ENCODE measurements at places on chromosomes 4 and X. TPM values are rescaled to one million over a fixed set of nuclear protein-coding genes. Genes with fewer than 3 reads are reported as not detected.

Gene ATOH1
- total RNA-seq = not detected

Gene MAOA
- total RNA-seq = 9.6 TPM

Gene LDB2
- 543 TPM for total RNA-seq

Gene PRRG1
- 2.2 TPM for total RNA-seq

Gene LRP2BP
- 0.38 TPM for total RNA-seq

Gene SNCA
- total RNA-seq = 0.23 TPM

Gene TCP11X2
- not detected for total RNA-seq

Gene REST
- total RNA-seq = 9.9 TPM

Gene GAGE12J
- total RNA-seq = not detected

Gene ADRA2C
- total RNA-seq = 1.4 TPM

Gene NPY2R
- total RNA-seq = not detected

Gene ELF4
- total RNA-seq = 4.4 TPM

Gene CYSLTR1
- not detected for total RNA-seq

Gene AIMP1
- total RNA-seq = 10.4 TPM

Gene ENPP6
- not detected for total RNA-seq

Gene PABPC1L2B
- total RNA-seq = not detected

Gene ADGRL3
- not detected for total RNA-seq

Gene DGKK
- total RNA-seq = not detected

Gene RWDD4
- 3.9 TPM for total RNA-seq

Gene RAB40AL
- 0.82 TPM for total RNA-seq

Gene PLXNB3
- 2.5 TPM for total RNA-seq
